ENCODE measurements at places on chromosomes 16 and 17.

GRCh38 chr17:75856062-75856756, 1.1 kb upstream of the WBP2 start:
- DNase-seq, result no peak

- DNase-seq, result no peak
These were observed 48.7 kb downstream of the YWHAE start for GRCh38 chr17:1351275-1351674.

GRCh38 chr17:75637551-75637950, 4.3 kb downstream of the SMIM5 start:
- DNase-seq, result no peak

DNA sequence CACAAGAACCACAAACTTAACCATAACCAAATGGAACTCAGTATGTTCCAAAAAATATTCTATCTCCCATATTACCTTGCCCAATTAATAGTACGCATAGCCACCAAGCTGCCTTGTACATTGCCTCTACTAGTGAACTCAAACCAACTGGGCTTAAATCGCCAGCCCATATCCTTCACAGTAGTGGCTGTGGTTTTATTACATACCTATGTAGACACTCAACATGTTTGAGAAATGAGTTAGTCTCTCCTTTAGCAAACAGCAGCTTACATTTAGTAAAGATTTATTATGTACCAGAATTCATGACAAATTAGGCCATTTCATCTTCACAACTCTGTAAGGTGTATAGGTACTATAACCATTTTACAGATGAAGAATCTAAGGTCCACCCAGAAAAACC, 41.4 kb downstream of the GRB2 start:
- DNase-seq, result no peak

DNA sequence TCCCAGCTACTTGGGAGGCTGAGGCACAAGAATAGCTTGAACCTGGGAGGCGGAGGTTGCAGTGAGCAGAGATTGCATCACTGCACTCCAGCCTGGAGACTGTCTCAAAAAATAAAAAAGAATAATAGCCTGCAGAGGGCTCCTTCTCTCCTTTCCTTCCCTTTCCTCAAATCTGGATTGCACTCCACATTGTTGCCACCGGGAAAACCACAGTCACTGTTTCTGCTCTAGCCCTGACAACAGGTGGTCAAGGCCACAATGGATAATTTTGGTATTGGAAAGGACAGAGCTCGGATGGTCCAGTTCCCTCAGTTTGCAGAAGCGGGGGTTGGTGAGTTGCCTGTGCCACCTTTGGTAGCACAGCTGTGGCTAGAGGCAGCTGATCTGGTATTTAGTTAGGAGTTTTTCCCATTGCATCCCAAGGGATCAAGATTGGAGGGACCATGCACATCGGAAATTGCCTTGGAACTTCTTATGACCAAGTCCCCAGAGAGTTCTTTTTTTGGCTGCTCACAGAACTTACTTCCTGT, 44.7 kb upstream of the PRSS54 start:
- no peak for DNase-seq

DNA sequence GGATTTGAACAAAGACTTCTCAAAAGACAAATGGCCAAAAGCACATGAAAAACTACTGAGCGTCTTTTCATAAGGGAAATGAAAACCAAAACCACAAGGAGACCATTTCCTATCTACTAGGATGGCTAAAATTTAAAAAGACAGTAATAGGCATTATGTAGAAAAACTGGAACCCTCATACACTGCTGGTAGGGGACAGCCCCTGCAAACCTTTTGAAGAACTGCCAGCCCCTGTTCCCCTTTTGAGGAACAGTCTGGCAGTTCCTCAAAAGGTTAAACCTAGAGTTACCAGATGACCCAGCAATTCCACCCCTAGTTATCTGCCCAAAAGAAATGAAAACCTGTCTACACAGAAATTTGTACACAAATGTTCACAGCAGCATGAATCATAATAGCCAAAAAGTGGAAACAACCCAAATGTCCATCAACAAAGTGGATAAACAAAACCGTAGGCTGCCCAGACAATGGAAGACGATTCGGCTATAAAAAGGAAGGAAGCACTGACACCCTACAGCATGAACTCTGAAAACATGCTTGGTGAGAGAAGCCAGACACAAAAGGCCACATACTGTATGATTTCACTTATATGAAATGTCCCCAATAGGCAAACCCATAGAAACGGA, 22.9 kb downstream of the CDIP1 start:
- no peak for DNase-seq

GRCh38 chr16:17323171-17323570, 147.6 kb downstream of the XYLT1 start:
- no peak for DNase-seq

- DNase-seq, result no peak
These were observed 276.7 kb upstream of the DYNLRB2 start for GRCh38 chr16:80263848-80264694.

DNA sequence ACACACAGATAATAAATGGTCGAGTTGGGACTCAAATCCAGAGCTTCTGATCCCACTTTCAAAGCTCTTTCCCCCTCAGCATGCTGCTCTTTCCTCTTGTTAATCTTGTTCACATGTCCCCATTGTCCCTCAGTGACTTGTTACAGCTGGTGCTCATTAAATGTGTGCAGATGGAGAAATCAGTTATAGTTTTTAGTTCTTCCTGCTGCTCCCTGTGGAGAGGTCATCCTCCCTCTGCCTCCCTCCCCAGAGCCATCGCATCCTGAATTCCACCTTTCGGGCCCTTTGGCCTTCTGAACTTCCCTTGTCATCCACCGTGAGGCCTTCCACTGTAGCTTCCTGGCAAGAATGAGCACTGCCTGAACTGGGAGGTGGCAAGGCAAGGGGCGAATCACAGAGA, 179.6 kb downstream of the WSCD1 start:
- DNase-seq, result no peak

GRCh38 chr17:67441052-67441895, 64.2 kb downstream of the PITPNC1 start:
- peak; percentile 61 for DNase-seq

DNA sequence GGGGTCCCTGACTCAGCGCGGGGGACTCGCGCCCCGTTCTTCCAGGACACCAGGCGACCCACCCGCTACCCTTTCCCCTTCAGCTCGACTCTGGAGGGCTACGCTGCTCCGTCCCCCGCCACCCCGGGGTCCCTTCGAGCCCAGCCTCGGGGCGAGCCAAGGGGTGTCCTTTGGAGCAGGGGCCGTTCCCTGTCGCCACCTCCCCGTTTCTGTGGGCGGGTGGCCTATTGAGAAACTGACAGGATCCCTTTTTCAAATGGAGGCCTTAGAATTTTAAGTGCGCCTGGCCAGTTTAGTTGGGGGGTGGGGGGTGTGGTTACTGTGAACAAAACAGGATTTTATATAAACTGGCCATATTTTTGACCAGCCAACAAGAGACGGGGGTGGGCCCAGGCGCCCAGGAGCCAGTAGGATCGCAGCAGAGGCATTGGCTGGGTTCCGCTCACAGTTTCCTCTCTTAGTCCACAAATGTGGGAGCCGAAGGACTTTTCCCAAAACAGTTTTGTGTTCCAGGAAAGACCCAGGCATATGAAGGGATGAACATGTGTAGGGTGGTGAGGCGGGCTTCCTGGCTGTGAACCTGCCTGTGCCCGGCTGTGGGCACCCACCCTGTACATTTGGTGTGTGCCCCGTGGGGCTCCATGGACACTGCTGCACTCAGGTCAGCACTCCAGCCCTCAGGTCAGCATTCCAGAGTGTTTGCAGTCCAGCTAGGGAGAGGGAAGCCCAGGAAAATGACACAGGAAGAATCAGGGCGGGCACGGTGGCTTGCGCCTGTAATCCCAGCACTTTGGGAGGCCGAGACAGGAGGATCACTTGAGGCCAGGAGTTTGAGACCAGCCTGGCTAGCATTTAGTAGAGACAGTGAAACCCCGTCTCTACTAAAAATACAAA, 722 bp upstream of the TIMP2 start:
- DNase-seq, result no peak

DNA sequence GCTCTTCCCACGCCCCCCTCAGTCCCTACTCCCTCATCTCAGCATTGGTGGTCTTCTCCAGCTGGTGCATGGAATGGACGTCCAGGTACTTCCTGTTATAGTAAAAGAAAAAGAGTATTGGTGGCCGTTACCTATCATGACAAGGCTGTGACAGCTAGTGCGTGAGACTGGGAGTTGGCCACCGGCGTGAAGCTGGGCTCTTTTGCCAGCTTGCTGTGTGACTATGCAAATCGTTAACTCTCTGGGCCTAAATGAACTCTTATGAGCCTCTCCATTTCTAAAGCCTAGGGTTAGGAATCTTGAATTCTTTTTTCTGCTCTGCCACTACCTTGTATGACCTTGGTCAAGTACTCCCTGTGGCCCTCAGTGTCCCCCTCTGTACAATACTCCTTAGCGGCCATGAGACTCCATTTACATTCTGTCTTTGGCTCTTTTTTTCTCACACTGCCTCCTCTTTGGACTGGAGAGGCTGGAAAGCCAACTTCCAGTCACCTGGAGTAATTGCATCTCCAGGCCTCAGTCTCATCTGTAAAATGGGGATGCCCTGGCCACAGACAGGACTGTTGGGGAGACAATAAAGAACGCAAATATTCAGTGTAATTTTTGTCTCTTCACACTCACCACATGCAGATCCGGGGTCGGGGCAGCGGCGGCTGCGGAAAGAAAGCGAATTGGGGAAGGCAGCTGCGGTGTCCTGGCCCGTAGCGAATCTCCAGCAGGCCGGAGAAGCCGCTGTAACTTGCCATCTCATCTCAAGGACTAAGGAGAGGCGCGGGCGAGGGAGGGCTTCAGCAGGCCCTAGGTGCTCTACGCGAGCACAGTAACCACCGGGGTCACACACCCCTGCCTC, 1.1 kb downstream of the CFAP119 start:
- DNase-seq, result no peak

DNA sequence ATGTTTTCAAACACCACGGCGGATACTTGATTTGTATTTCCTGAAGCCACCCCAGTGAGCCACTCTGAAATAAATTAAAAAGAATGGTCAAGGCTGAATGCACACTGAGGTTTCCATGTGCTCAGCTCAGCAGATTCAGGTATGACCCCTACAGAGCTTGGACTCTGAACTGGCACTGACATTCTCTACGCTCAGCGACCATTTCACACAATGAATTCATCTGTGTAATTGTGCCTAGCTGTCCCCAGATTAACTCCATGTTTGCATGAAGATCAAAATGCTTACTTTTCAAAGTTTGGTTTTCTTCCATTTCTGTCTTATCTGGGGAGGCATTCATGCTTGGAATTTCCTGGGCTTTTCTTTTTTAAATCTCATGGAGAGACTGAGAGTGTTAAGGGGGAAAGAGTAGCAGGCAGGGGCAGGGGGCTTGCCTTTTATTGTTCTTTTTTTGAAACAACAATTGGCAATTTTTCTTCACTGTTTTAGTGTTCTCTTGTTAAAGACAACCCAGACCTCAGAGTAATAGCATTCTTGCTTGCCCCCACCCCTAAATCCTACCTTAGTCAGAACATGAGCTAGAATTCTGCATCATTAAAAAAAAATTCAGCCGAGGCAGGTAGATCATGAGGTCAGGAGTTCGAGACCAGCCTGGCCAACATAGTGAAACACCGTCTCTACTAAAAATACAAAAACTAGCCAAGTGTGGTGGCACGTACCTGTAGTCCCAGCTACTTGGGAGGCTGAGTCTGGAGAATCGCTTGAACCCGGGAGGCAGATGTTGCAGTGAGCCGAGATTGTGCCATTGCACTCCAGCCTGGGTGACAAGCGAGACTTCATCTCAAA, 85.5 kb upstream of the HNF1B start:
- DNase-seq, result no peak

GRCh38 chr17:14118951-14119350, 49.6 kb downstream of the COX10 start:
- no peak for DNase-seq

DNA sequence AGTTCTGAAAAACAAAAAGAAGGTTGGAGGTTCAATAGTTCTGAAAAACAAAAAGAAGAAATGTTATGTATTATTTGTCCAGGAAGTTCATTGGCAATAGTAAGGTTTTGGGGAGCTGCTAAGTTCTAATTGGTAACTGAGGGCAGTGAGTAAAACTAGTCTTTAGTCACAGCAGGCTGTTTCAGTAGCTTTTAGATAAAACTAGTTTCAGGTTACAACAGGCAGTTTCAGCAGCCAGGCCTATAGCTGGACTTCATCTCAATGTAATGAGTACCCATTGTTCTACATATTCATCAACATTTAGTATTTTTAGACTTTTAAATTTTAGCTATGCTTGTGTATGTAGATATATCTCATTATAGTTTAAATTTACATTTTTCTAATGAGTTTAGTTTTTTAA, 639.3 kb downstream of the TOX3 start:
- DNase-seq, result no peak

DNA sequence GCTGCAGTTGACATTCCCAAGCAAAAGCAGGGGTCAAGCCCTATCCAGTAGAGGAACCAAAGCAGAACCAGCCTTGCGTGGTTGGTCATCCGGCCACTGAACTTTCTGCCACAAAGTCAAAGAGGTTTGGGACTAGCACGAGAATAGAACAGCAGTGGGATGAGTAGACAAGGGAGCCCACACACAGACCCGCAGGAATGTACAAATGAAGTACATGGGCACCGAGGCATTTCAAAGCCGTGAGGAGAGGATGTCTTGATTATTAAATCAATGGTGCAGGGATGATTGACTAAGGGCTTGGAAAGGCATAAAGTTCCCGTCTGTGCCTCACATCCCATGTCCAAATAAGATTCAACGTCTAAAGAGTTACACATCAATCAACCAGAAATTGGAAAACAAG, 81.8 kb upstream of the TBC1D3K start:
- no peak for DNase-seq

GRCh38 chr16:89981414-89981813, 32.9 kb downstream of the DEF8 start:
- DNase-seq, result no peak

DNA sequence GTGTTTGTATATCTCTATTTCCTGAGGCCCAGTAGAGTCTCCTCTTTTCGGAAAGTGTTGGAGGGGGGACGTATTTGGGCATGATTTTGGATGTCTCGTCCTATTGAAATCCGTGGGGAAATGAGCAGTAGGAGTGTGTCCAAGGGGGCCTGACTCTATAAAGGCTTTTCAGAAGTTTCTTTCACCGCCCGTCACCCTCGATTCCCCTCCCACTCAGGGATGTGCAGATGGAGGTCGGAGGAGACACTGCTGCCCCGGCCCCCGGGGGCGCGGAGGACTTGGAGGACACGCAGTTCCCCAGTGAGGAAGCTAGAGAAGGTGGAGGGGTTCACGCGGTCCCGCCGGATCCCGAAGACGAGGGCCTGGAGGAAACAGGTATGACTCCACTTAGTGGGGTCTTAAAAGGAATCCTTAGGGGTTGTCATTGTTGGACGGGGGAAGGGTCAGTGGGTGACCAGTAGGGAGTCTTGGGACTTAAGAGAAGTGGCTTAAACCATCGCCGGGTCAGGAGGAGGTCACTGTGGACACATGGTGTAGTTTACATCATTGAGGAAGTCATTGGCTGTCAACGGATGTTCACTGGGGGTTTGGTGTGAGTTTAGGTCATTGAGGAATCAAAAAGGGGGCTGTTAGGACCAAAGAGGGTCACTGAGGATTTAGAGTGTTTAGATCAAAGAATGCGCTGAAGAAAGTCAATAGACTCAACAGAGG, 424 bp downstream of the MON1B start:
- DNase-seq, result no peak

- no peak for DNase-seq
These were observed 15.7 kb upstream of the SLC35B1 start for GRCh38 chr17:49723423-49723822.
